Activated CD8-positive, alpha-beta memory T cell treated with anti-CD3 and anti-CD28 coated beads for 1 hour (primary cell): ENCODE measurements at places on chromosomes 2 and 18.
A peak's percentile ranks its signal among the peaks of the same experiment; 100 is the strongest.

- no peak for DNase-seq
These were observed 42.1 kb upstream of the SNED1 start for GRCh38 chr2:240956171-240956934.

DNA sequence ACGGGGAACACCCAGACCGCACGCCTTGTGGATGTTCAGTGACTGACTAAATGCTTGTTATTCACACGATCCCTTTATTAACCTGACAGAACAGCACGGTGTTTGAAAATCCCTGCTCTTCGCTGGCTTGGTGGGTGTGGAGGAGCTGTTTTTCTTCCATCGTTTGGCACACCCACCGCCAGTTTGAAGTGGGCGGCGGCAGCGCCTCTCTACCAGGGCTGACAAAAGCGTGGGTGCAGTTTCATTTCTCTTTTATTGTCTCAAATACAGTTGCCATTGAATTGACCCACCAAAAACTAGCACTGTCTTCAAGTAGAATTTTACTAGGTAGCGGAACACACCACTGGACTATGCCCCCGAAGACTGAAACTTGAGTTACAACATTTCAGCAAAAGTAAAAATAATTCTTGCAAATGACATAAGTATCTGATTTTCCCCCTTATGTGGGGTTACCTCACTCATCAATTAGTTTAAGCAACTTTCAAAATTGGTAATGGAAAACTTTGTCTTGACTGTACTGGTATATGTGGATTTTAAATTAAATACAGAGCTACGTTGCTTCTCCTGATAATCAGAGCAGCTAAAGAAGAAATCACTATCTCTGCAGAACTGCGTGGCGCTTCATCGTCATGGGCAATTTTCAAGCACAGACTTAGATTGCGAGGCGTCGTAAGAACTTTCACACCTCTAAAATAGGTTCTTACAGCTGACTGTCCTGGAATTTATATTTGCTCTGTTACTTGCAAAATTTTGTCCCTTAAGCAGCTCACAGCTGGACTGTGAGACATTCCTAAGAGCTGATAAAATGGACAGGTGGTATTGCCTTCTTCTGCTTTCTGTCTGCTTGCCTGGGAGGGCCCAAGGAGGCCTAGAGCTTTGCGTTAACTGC, 60.9 kb downstream of the LDLRAD4 start:
- DNase-seq, result no peak

GRCh38 chr2:188449561-188449960, 157.9 kb downstream of the GULP1 start:
- no peak for DNase-seq

- no peak for DNase-seq
These were observed 138.8 kb upstream of the SATB2 start for GRCh38 chr2:199596549-199596948.

DNA sequence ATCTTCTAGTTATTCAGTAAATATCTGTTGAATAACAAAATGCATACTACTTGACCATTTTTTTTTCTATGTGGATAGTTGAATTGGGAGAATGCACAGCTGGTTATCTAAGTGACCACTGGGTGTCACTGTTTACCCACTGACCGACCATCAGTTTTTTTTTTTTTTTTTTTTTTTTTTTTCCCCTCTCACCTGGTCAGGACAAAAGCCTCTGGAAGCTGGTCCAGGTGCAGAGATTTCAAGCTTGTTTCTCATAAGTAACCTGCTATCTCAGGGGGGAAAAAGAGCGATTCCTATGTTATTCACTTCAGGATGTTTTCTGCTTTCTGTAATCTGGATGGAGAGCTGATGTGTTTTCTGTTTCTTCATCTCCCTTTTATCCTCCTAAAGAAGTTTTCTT, 256.0 kb downstream of the DCDC2C start:
- DNase-seq, result no peak

- DNase-seq, result no peak
These were observed 220.1 kb upstream of the DPP10 start for GRCh38 chr2:114222344-114222743.

DNA sequence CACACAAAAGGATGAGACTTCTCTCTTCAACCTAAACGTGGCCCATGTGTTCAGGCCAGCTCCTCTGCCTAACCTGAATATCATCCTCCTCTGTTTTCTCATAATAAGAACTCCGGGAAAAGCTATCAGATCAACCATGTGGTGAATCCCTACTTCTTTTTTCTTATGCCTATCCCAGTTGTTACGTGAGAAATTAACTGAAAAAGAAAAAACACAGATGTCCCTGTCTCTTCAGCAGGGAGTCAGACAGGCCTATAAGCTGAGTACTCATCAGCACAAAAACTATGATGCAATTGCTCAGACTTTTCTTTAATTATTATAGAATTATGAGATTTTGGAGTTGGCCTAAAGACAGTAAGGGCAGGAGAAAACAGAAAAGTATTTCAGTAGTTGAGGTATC, 613.0 kb upstream of the FSHR start:
- no peak for DNase-seq

GRCh38 chr18:73381699-73382036, 513.9 kb upstream of the NETO1 start:
- DNase-seq, result no peak

GRCh38 chr2:172607379-172607928, 51.6 kb downstream of the PDK1 start:
- no peak for DNase-seq

- no peak for DNase-seq
These were observed 419.6 kb upstream of the POU3F3 start for GRCh38 chr2:104434318-104434792.

- DNase-seq, result no peak
These were observed 33.6 kb downstream of the PTPRM start for GRCh38 chr18:7600528-7601245.

- no peak for DNase-seq
These were observed 337.8 kb upstream of the TCF4 start for GRCh38 chr18:55925772-55926171.

DNA sequence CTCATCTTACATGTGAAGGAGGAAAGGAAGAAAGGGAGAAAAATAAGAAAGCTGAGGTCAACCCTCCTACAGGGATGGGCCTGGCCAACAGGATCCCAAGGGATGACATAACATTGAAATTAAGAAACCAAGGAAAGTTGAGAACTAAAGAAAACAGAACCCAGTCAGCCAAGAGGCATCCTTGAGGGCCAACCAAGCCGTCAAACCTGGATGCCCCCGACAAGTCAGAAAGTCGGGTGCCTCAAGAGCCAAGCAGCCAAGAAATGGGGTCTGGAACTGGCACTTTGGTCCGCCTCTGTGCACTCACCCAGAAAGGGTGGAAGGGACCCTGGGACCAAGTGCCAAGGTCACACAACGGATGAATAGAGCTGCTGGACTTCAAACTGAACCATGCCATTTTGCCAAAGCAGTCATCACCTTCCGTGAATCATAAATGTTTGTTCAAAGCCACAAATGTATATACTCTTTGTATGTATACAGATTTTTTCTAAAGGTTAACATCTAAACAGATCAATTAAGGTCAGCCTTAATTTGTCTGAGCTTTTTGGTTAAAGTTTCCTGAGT, 27.0 kb upstream of the PTPN4 start:
- no peak for DNase-seq

DNA sequence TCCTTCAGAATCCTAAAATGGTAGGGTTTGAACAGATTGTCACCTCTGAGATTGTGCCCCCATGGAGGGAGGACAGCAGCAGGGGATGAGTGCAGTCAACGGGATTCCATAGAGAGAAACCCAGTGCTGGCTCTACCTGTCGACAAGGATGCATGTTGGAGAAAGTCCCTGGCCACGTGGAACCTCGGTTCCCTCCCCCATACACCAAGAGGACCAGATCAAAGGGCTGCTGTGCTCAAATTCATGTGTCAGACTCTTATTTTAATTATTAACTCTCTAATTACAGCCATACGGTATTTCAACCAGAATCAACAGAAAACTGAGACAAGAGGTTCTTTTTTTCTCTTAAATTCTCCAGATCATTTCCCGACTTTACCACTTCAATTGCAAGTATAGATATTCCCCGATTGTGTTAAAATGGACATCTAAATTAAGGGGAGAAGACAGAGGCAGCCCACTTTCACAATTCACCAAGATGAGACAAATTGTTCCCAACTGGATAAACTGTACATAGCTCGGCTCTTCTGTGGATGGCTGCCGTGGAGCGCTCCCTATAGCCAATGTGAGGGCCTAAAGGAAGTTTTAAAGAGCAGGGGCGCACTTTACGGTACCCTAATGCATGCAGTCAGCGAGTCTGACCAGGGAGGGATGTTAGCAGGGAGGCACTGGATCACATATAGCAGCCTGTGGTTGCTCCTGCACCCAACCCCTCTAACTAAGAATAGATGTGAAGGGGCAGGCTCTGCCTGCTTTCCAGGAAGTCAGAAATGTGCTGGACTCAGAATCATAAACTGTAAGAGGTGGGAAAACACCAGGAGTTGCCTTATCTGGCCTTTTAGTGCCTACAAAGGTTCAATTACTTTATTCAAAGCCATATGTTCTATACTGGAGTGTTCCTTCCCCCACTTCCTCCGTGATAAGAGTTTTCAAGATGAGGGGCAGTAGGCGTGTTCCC, 123.1 kb downstream of the CACNB4 start:
- no peak for DNase-seq

GRCh38 chr2:30695749-30696148, 111.5 kb downstream of the CAPN13 start:
- DNase-seq, result no peak

- DNase-seq, result no peak
These were observed 18.2 kb upstream of the C2orf66 start for GRCh38 chr2:196827356-196827755.

DNA sequence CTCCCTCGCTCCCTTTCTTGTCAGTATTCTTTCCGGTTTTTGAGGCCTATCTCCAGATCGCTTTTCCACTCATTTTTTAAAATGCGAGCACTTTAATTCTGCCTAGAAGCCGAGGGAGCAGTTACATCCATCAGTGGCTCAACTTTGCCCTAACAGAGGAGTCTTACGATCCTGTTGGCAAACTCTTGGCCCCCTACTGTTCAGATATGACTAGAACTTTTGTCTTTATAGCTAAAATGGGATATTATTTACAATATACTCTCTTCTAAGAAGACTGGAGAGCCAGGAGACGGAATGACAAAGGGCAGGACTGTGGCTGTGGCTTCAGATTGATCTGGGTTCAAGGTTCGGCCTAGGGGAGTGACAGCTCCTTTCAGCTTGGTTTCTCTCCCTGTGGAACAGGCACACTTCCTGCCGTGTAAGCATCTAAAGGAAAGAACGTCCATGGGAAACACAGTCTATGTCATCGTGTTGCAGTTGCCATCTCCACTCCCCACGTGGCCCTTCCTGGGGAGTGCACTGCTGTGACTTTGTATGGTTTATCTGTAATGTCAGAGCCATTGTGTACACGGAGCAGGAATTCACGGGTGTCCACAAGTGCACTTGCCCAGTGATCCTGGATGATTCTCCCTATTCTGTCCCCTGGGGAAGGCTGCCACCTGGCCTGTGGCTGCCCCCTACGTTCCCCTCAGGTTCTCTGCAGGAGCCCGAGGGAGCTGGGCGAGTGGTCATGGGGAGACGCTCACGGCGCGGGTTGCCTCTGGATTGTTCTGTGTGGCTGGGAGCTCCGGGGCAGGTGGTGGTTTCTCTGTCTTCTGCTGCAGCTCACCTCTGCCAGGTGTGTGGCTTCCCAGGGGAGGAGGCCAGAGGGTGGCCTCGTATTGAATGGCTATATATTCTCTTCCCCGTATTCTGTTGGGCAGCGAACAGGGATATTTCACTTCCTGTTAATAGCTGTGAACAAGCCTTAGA, 222.0 kb downstream of the LDLRAD4 start:
- DNase-seq, result no peak

DNA sequence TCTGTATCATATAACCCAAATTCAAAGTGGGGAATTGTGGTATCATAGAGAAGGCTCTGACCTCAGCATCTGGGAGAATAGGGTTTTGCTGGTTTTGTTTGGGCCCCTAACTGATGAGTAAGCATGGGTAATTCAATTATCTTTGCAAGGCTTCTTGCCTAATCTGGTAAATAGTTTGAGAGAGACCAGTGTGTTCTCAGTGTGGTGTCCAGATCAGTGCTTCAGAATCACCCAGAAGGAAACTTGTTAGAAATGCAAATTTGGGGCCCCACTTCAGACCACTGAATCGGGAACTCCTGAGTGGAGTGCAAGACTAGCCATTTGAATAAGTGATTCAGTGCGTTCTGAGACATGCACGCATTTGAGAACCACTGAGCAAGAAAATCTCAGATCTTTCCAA, 282.7 kb downstream of the EPHA4 start:
- DNase-seq, result no peak

GRCh38 chr2:54712516-54712915, 10.9 kb upstream of the EML6 start:
- DNase-seq, result no peak

DNA sequence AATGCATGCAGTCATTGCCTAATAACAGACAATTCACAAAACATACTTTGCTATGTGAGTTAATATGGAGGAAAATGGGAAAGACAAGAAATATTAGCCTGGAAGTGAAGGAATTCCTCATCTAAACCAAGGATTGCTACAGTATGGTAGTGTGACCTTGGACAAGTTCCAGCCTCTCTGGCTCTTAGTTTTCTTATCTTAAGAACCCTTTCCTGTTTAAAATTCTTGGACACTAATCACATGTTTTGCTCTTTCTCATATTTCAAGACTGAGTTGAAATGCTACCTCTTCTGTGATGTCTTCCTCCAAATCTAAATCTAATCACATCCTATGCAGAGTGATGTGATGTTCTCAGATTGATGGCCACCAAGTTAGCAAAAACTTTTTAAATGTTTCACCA, 20.8 kb upstream of the ADAM23 start:
- no peak for DNase-seq

GRCh38 chr2:84741182-84741822, 139.6 kb downstream of the TRABD2A start:
- peak; percentile 14 for DNase-seq
